SK-MEL-5 (cell line): ENCODE measurements at places on chromosomes 5 and 9. TPM values are rescaled to one million over a fixed set of nuclear protein-coding genes. Genes with fewer than 3 reads are reported as not detected.

Gene AGXT2
- total RNA-seq: not detected in 2 replicates

- no peak for DNase-seq
Measured at GRCh38 chr9:129731477-129732085, 21.3 kb downstream of the PTGES start.

Gene NDST1
- 9.6 and 10.9 TPM in 2 replicates for total RNA-seq

GRCh38 chr5:79931409-79931808, 59.7 kb downstream of the MTX3 start:
- DNase-seq: no peak

- no peak for DNase-seq
Measured at GRCh38 chr5:151139015-151139414, 18.6 kb downstream of the ANXA6 start.

Gene GRIA1
- total RNA-seq: not detected in 2 replicates

DNA sequence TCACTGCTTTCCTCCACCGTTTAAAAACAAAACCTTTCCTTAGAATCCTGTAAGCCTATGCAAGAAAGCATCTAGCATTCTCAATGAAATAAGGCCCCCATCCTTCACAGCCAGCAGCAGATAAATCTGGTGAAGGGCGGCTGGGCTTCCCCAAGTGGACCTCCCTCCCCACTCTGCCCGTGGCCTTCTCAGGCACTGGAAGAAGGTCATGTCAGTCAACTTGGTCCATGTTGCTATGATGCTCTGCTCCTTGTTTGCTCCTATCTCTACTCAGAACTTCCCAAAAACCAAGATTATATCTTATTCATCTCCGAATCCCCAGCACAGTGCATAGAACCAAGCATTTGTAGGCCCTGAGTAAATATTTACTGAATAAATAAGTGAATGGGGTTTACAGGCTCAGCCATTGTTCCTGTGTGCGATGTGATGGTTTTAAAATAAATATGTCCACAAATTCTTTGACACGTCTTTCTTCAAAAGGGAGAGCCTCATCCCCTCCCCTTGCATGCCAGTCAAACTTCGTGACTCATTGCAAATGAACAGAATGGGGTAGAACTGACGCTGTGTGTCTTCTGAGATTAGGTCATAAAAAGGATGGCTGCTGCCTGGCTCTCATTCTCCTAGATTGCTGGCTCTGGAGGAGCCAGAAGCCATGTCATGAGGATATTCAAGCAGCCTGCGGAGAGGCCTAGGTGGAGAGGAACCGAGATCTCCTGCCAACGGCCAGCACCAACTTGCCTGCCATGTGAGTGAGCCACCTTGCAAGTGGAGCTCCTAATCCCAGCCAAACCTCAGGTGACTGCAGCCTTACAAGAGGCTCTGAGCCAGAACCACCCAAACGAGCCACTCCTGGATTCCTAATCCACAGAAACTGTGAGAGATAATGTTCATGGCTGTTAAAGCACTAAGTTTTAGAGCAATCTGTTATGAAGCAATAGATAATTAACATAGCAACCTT, 70.5 kb downstream of the MED27 start:
- DNase-seq: no peak

DNA sequence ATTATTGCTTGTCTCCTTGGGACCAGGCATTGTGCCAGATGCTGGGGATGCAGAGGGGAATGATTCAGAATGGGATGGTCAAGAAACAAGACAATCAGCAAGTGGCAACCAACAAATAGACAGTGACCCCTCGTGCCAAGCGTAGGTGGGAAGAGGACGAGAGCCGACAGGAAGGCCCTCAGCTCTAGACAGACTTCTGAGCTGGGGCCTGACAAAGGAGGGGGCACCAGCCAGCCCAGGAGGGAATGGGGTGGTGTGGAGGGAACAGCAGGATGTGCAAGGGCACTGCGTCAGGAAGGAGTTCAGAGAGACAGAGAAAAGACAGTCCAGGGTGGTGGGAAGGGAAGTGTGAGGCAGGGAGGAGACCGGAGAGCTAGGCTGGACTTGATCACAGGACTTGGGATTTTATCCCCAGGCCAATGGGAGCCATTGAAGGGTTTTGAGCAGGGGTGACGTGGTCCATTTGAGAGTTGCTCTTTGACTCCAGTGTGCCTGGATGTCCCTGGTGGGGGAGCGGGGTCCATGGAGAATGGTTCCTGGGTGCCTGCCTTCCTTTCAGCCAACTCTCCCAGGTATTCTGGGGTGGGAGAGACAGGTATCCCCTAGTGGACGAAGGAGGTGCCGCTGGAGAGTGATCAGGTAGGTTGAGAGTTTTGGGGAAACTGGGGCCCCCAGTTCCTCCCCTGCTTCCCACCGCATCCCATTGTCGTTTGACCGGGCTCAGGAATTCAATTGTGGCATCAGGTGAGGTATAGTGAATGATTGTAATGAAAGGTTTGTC, 79.3 kb upstream of the ZNF618 start:
- no peak for DNase-seq

GRCh38 chr5:124289641-124290311, 456.7 kb downstream of the ZNF608 start:
- DNase-seq: peak; percentile 13

DNA sequence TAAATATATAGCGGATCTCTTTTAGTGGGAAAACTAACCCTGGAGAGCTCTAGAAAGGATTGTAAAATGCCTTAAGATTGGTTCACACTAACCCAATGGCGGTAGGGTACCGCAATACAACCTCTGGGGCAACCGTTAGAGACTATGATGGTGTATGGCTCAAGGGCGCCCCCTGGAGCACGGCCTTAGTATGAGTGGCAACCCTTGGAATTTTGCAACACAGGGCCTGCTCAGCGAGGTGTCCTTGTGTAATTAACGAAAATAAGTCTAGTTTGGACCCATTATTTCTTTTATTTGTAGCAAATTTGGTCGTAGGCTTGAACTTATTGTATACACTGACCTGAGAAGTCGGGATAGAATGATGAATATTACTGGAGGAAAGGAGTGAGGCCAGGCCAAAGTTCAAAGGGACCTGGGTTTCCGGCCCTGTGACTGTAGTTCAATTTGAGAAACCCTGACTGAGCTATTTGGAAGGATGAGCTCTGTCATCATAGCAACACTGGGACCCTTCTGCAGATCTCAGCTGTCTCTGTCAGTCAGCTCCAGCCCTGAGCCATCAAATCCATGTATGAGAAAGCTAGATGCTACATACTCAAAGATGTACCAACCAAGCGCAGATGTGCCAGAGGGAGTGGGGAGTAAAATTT, 54.8 kb downstream of the CAMK4 start:
- DNase-seq: peak; percentile 80

- no peak for DNase-seq
Measured at GRCh38 chr9:6098431-6098830, 83.0 kb upstream of the RANBP6 start.
